ENCODE measurements at places on chromosomes 1 and 21.

DNA sequence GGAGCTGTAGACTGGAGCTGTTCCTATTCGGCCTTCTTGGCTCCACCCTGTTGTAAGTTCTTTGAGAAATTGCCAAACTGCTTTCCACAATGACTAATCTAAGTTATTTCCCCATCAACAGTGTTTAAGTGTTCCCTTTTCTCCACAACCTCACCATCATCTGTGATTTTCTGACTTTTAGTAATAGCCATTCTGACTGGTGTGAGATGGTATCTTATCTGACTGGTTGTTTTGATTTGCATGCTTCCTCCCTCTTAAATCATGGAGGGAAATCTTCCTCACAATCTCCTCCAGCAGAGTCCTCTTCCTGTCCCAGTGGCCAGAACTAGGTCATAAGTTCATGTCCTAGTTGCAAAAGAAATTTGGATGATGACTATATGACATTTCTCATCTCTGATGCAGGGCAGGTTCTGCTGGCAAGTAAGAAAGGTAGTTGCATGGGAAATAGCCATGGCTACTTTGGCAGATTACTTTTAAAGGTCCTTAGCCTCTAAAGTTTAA, 294.0 kb downstream of the LRRC40 start:
- DNase-seq = no peak

- DNase-seq = no peak
These were observed 3.0 kb downstream of the SPEN start for GRCh38 chr1:15850471-15851001.

- DNase-seq = no peak
These were observed 9.7 kb downstream of the CNN3 start for GRCh38 chr1:94917251-94917650.

- DNase-seq = peak; percentile 50
These were observed 87.9 kb upstream of the LYST start for GRCh38 chr1:235954306-235955283.

DNA sequence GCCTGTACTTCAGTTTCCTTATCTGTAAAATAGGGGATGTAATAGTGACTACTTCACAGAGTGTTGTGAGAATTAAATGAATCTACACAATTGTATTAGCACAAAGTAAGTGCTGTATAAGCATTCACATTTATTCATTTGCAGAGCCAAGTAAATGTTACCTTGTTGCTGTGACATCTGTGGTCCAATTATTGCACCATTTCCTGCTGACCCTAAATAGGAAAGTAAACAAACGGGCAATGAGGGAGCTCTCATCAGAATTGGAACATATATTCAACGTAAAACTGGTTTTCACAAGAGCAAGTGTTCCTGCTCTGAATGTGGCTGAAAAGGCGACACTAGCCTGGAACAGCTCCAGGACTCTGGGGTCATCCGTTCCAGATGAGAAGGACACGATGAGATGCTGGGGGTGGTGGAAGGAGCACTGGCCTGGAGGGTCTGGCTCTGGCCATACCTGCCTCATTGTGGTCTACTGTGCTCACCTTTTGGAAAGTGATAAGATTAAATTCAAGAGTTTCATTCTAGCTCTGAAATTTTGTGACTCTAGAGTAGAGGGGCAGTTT, 34.5 kb downstream of the PROX1 start:
- no peak for DNase-seq

DNA sequence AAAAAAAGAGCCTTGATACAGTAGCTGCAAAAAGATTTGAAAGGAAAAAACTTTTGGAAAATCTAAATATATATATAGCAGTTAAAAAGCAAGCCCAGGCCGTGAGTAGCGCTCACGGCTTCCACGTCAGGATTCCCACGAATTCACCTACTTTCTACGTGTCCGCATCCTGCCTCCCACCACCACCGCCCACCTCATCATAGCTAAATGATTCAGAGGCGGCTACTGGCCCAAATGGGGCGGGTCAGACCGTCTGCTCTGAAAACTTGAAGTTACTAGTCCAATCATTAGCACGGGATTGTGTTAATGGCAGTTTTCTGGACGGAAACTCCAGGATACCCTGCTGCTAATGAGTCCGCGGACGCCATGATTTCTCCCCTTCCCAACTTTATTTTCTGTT, 1.3 kb upstream of the CCSAP start:
- DNase-seq = no peak

GRCh38 chr1:7454895-7455784, 316.0 kb upstream of the VAMP3 start:
- no peak for DNase-seq

- DNase-seq = no peak
These were observed 135.5 kb downstream of the SDCCAG8 start for GRCh38 chr1:243391355-243391754.

- DNase-seq = no peak
These were observed 9.7 kb downstream of the CTNNBIP1 start for GRCh38 chr1:9900142-9901043.

DNA sequence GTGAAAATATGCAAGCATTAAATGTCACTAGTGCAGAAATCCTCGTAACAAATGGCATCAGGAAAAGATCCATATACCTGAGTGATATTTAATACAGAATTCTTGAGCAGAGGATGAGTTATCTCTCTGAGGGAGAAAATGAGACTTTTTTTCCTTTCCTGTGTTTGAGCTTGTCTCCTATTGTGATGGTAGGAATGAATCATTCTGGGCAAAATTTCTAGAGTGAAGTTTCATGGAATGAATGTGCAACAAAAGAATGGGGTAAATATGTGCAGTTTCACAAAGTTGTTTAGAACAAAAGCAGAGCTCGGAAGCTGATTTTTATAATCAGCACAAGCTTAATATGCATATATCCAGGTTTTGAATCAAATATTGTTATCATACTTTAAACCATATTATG, 4.6 kb downstream of the CTPS1 start:
- DNase-seq = no peak

DNA sequence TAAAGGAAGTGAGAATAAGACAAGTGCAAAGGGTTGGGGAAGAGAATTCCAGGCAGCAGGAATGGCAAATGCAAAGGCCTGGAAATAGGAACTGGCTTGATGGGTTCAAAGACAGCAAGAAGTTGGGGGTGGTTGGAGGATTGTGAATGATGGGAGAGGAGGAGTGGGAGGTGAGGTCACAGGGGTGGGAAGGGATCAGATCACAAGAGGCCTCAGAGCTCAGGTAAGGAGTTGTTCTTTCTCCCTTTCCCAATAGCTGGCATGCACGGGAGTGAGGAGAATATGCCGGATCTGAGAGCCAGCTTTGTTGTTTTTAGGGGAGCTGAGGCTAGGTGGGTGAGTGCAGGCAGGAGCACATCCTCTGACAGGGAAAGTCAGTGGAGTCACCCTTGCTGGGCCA, 94.0 kb upstream of the RAB3GAP2 start:
- no peak for DNase-seq

DNA sequence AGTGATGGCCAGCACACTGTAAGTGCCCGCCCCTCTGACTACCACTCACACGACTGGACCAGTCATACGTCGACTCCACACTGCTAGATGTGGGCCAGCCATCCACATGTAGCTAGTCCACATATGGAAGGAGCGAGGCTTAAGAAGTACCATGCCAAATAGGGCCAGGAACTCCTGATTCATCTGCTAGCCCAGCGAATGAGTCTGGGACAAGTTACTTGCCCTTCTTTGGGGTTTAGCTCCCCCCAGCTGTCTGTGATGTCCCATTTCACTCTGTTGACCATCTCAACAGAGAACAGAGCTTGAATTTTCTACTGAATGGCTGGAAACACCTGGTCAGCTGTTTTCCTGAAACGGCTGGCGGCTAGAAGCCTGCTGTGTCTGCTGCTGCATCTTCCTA, 5.8 kb downstream of the CSRP1 start:
- no peak for DNase-seq

- DNase-seq = no peak
These were observed 48.3 kb downstream of the ZBTB18 start for GRCh38 chr1:244099258-244099930.

DNA sequence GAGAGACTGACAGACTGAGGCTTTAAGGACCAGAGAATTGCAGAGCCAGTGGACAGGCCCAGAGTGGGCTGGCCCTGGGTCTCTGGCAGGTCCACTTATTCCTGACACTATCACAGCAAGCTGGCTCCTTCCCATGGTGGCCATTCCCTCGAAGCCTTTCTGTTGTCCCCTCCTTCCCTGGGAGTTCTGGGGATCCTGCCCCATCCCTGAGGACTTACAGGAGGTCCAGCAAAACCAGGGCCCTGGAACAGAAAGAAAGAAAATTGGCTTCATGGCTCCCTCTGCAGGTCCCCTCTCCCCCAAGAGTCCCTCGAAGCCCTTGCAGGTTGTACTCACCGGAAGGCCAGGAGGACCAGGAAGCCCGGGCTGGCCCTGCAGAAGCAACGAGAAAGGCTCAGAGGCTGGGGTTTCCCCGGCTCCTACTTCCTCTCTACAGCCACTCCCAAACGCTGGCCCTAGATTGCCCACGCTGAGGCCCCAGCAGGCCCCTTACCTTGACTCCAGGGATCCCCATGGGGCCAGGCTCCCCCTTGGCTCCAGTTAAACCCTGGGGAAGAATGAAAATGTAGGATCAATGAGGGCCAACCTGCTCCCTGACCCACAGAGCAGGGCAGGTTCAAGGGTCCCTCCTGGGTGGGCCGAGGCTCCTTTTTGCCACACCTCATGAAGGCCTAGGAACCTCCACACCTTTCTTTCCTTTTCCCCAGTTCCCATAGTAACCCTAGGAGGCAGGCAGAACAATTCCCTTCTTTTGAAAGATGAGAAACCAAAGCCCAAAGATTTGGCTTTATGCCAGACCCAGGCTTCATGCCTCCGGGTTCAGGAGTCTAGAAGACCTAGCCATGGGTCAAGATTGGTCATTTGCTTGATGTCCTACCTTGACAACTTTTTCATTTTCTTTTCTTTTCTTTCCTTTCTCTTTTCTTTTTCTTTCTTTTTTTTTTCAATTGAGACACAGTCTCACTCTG, 4.6 kb downstream of the COL9A2 start:
- DNase-seq = no peak

DNA sequence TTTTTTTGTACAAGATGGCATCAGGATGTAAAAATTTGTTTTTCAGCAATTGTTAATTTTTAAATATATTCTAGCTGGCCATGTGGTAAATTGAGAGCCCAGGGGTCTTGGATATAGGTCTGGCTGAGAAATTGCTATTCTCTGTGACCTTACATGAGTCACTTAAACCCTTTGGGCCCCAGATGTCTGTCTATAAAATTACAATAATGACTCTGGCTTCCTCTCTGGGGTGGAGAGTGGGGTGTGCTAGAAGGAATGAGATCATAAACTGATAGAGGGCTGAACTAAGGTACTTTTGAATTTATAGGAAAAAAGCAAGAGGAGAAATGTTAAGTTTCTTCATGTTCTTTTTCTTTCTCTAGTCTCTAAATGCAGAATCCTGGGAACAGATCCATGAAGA, 12.4 kb upstream of the TCHH start:
- DNase-seq = no peak

GRCh38 chr1:25617625-25618432, 1.2 kb downstream of the MAN1C1 start:
- DNase-seq = no peak

DNA sequence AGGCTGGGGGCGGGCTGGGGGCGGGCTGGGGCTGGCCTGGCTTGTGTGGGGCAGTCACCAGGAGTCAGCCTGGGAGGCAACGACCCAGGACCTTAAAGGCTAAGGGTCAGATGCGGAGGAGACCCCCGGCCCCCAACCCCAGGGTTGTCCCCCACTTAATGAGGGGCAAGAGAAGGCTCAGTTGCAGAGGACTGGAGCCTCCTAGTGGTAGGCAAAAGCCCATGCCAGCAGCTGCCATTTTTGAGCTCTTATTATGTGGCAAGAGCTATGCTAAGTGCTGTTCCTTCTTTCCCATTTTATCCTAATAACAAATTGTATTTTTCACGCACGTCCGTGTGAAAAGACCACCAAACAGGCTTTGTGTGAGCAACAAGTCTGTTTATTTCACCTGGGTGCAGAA, 8.0 kb downstream of the KIAA1614 start:
- no peak for DNase-seq

DNA sequence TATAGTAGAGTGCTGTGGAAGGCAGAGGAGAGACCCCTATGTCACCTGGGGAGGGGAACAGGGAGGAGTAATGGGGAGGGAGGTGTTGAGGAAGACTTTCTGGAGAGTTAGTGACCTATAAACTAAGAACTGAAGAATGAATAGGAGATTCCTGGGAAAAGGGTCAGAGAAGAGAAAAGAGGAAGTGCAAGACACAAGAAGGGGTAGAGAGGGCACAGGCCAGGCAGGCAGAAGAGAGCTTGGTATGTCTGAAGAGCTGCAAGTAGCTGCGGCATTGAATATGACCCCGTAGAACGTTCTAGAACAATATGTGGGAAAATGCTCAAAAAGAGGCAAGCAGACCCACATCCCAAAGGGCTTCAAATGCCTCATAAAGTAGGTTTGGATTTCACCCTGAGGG, 361.2 kb downstream of the PRDM2 start:
- DNase-seq = no peak

DNA sequence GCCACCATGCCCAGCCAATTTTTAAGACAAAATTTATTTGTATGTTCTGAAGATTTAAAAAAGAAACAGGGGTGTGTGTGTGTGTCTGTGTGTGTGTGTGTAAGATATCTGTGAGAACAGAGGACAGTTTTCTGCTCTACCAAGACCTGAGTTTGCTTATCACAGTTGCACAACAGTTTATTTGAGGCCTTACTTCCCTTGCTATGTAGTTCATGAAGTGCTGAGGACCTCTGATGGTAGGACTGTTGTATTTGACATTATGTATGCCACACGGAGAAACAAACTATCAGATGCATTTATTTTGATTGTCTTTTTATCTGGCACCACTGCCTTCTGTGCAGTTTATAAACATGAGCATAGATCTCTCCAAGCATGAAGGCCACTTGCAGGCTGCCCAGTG, 355.2 kb downstream of the PBX1 start:
- DNase-seq = no peak

DNA sequence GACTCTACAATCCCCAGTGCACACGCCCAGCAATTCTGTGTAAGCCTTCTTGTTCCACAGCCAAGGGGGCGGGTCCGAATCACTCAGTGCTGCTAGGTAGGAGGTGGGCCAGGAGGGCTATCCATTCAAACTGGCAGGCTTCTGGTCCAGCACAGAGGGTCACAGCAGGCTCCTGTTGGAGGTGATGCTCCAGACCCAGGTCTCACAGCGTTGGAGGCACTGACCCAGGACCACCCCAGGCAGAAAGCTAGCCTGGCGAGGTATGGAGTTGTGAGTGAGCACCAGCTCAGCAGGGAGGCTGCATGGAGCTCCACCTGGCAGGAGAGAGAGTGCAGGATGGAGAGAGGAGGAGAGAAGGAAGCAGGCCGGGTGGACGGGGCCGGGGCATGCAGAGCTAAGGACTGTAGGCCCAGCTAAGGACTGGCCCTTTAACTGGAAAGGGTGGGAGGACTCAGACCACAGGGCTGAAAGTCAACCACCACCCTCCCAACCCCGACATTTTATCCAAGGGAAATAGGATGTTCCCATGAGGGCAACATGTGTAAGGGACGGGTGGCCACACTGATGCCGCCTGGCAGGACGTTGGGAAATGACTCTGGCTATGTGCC, 38.7 kb downstream of the GPR161 start:
- DNase-seq = no peak

GRCh38 chr21:17393413-17393812, 119.4 kb upstream of the CXADR start:
- no peak for DNase-seq

Data from immature natural killer cell (primary cell).